Right renal cortex interstitium (tissue), 3 donors: ENCODE measurements at places on chromosomes 6 and 20. TPM values are rescaled to one million over a fixed set of nuclear protein-coding genes. Genes with fewer than 3 reads are reported as not detected.

The SPATS1 gene
- polyA plus RNA-seq, result not detected

The HLA-DRA gene
- polyA plus RNA-seq, result 91.8 TPM

The DEFB126 gene
- not detected for polyA plus RNA-seq

The FKBP1C gene
- 0.46 TPM for polyA plus RNA-seq
